ENCODE measurements at places on chromosomes 3 and 15.

DNA sequence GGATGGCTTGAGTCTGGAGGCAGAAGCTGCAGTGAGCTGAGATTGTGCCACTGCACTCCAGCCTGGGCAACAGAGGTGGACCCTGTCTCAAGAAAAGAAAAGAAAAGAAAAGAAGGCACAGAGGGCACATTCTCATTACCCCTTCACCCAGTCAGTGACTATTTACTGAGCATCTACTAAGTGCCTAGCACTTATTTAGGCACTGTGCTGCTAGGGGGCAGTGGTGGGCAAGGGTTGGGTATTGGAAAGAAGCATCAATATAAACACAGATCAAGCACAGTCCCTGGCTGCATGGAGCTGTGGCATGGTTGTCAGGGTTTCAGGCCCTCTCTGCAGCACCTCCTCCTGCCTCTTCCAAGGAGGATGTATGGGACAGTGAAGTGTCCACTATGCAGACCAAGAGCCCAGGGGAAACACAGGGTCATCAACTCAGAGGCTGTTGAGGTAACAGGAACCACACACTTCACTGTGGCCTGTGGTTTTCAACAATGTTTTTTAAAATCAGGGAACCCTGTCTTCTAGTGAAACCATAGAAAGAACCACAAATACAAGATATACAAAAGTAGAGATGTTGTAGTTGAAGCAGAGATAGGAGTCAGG, 138.5 kb downstream of the RAB11A start:
- DNase-seq = no peak

DNA sequence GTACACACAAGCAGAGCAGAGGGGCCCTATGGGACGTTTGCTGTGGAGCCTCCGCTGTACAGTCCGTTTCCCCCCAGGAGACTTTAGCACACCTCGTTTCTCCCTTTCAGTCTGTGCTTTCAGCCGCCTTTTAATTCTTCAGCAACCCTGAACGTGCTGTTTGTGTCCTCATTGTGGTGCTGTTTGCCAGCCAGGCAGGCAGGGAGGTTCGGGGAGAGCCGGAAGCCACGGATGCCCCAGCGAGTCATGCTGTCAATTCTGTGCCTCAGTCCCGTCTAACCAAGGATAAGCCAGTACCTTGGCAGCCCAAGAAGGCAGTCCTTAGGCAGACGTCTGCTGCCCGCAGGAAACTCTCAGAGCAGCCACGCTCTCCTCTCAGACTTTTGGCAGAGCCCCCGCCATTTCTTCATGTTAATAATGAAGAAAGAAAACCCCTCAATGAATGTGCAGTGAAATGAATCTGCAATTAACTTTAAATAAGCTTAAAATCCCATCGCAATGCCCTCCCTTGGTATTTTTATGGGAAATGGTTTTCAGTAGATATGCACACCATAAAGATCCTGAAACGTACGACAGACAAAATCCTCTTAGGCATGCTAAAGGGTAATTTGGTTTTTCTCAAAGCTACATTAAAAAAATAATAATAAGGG, 158.6 kb downstream of the UACA start:
- DNase-seq = no peak

DNA sequence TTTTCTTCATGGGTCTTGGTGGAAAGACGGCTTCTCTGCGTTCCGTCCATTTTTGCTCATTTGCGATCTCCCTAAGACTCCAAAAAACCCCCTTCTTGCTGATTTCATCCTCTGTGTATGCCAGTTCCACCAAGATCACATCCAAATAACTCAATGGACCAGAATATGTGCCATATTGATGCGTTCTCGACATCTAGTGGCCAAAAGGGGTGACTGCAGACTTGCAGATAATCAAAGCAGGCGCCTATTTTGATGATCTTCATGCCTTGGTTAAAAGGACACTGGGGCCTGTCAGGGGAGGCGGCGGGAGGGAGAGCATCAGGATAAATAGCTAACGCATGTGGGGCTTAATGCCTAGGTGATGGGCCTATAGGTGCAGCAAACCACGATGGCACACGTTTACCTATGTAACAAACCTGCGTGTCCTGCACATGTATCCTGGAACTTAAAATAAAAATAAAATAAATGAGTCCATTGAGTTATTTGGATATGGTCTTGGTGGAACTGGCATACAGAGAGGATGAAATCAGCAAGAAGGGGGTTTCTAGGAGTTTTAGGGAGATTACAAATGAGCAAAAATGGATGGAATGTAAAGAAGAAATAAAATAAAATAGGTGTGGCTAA, 104.2 kb upstream of the RAD18 start:
- peak; percentile 68 for DNase-seq

DNA sequence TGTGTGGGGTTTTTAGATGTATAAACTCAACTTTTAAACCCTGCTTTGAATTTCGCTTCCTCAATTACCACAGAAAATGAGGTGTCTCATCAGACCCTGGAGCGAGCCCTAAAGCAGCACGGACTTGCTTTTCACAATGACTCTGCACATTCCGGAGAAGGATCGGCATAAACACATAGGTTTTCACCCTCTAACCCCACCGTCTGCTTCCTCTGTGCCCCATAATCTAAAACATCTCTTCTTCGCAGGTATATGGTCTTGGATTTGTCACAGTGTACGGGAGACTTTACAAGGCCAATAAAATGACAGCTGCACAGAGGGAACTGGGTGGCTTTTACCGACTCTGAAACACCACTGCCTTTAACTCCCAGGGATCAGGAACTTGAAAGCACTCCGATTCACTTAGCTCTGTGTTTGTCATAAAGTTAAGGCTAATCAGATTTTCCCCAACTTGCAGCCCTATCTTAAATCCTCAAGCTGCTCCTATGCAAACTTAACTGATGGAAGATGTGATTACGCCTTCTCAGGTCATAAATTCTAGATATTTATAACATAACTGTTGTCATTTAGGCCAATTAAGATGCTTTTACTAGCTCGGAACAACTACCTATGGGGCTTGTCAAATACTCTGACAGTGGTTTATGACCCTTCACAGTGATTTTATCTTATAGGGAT, 133.4 kb upstream of the WNT5A start:
- no peak for DNase-seq

DNA sequence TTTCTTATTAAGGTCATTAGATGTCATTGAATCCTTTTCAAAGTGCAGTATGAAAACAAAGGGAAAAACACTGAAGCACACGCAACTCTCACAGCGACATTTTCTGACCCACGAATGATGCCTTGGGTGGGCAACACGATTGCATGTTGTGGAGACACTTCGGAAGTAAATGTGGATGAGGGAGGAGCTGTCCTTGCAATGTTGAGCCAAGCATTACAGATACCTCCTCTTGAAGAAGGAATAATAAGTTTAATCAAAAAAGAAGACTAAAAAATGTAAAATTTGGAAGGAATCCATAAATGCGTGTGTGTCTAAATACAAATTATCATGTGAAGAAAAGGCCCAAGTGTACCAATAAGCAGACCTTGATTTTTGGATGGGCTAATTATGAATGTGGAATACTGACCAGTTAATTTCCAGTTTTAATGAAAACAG, 16.9 kb downstream of the THBS1 start:
- DNase-seq = no peak

DNA sequence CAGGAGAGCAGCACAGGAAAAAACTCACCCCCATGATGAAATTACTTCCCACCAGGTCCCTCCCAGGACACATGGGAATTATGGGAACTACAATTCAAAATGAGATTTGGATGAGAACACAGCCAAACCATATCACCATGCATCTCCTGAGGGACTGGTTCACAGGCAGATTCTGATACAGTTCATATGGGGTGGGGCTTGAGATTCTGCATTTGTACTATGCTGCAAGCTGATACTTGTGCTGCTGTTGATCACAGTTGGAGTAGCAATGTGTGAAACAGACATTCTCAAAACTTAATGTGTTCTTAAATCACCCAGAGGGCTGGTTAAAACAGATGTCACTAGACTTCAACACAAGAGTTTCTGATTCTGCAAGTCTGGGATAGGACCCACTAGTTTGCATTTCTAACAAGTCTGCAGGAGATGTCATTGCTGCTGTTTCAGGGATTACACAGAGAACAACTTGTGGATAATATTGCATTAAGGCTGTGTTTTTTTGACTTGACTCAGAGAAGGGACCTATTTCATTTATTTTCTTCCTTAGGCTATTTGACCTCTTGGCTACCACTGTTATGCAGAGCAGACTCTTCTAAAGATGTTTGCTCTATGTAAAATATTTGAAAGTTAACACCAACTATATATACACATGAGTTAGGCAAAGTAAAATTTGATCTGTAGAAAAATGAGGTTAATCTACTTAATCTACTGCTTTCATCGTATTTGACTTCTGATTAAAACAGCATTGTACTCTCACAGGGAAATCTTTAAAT, 194.2 kb upstream of the CNTN3 start:
- no peak for DNase-seq

- peak; percentile 39 for DNase-seq
Measured at GRCh38 chr3:71130471-71131374, 452.8 kb downstream of the FOXP1 start.

- DNase-seq = no peak
Measured at GRCh38 chr3:15271030-15271429, 61.4 kb downstream of the SH3BP5 start.

GRCh38 chr3:158863247-158863646, 61.4 kb downstream of the MFSD1 start:
- no peak for DNase-seq

- DNase-seq = no peak
Measured at GRCh38 chr15:70318594-70319465, 221.1 kb upstream of the TLE3 start.

DNA sequence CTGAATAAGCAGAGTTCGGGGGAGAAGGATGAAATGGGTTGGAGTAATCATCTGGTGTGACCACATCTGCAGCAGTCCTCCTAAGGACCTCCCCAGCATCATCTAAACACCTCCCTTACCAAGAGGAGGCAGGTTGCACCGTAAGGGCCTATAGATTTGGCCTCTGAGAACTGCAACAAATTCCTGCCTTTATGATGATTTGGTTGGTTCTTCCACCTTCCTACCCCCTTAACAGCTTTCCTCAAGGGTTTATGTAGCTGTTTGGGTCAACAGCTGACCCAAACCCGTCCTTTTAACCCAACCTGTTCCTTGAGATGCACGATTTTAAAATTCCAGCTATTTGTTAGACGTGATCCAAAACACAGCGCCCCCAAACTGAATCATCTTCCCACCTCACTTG, 58.2 kb downstream of the AAGAB start:
- no peak for DNase-seq
